Lung (tissue), 17 donors: ENCODE measurements at places on chromosomes 4 and X. TPM values are rescaled to one million over a fixed set of nuclear protein-coding genes. Genes with fewer than 3 reads are reported as not detected.
A peak's percentile ranks its signal among the peaks of the same experiment; 100 is the strongest.

DNA sequence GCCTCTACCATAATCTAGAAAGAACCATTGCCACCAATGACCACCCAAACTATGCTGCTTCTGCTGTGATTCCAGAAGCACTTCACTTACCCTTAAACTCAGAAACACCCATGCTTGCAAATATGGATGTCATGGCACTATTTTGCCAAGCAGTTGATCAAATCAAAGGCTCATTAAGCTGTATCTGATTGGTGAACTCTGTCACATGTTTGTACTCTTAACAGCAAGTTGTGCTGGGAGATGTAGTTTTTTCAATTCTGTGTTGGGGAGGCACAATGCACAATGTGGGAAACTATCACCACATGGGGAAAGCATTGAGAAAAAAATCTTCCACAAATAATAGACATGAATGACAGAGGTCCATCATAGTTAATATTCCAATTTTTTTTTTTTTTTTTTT is 19.2 kb upstream of the SPCS3 start:
- DNase-seq: no peak

- peak; percentile 39 for DNase-seq
Measured at GRCh38 chr4:48748949-48749596, 31.0 kb downstream of the FRYL start.

GRCh38 chrX:9342561-9343051 is 122.3 kb upstream of the TBL1X start:
- peak; percentile 93 for DNase-seq

GRCh38 chrX:100931925-100932285 is 3.2 kb upstream of the XKRX start:
- DNase-seq: no peak

DNA sequence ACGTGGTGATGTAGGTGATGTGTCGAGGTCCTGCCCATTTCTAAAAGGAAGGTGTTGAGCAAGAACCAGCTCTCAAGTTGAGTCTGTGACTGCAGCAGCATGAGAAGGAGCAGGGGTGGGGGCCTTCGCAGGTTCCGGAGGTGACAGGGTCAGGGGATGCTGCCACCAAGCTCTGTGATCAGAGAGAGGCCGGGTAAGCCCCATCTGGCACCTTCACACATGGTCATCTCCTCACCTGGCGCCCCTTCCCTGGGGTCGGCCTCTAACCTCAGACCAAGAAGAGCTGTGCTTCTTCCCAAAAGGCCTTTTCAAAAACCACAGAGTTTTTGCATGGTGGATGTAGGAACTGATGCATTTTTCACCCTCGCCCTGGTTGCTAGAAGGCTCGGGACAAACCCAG is 137.6 kb downstream of the CPZ start:
- no peak for DNase-seq

- no peak for DNase-seq
Measured at GRCh38 chrX:16239211-16239610, 71.9 kb downstream of the MAGEB17 start.

The RPS3A gene
- total RNA-seq: 1,247 TPM

The MMGT1 gene
- total RNA-seq: 24.6 TPM

The MAGEA11 gene
- not detected for total RNA-seq
